ENCODE measurements at places on chromosomes 6 and 20. TPM values are rescaled to one million over a fixed set of nuclear protein-coding genes. Genes with fewer than 3 reads are reported as not detected.

DNA sequence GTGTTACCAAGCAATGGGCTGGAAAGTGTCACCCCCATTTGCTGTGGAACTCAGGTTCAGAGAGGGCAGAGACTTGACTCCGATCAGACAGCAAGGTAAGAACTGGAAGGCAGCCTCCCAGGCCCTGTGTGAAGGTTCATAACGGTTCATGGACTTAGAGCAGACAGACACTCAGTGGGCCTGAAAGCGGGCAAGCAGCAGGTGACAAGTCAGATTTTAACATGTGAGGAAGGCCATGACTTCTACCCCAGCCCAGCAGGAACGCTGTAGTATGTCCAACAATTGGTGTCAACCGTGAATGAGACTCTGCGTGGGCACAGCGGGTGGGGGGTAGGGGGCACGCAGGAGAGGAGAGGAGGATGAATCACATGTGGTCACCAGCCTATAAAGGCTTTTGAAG lies 217.6 kb upstream of the SNX9 start:
- DNase-seq, result no peak

DNA sequence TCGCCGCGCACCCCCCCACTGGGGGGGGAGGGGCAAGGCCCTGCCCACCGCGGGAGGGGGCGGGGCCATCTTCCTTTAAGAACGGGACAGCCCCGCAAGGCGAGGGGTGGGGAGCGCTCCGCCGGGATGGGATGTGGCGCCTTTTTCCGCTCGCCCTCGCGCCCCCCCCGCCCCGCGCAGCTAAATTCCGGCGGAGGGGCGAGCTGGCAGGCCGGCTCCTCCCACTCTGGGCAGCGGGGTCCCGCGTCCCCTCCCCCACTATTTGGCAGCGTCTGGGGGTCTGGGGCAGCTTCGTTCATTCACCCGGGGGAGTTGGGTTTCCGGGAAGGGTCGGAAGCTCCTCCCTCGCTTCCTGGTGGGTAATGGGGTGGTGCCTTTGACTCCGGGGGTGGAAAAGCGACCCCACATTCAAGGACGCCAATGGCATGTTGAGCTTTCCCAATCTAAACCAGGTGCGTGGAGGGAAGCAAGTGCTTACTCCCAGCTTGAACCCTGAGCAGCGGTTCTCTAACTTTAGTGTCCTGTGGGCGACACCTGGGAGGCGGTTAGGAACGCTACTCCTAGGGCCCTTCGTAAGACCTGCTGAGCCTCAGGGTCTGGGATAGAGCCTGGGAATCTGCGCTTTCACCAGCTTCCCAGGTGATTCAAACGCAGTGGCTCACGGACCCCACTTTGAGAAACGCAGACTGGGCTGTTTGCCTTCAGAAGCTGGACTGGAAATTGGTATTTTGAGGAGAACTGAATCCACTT lies 927 bp downstream of the ASXL1 start:
- DNase-seq, result peak; percentile 64

DNA sequence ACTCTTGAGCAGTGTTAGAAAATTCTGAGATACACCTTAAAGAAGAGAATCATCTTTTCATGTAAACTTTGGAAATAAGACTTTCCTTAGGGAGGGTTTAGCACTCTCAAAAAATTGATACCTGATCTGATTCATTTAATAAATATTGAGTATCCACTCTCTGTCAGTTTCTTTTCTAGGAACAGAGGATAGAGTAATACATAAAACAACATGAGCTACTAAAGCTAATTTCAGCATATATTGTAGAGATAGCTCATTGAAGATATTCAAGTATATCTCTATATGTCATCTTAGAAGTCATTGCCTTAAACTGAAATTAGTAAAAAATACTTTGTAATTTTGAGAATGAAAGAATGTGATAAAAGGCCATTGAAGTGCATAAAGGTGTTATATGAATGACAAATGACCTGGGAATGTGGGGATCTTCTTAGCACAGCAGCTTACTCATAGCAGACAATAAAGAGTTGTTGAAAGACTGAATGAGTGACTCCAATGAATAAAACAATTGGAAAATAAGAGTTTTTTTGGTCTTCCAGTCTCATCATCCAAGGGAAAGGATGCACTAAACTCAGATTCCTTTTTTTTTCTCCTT lies 29.2 kb downstream of the RHAG start:
- no peak for DNase-seq

Gene PKHD1
- 0.12 TPM for total RNA-seq

Gene DEFB124
- 2.7 TPM for total RNA-seq

Gene DNPH1
- total RNA-seq, result 57.0 TPM

Gene GHRH
- total RNA-seq, result not detected

GRCh38 chr6:79330704-79331103 lies 96.2 kb upstream of the HMGN3 start:
- no peak for DNase-seq

DNA sequence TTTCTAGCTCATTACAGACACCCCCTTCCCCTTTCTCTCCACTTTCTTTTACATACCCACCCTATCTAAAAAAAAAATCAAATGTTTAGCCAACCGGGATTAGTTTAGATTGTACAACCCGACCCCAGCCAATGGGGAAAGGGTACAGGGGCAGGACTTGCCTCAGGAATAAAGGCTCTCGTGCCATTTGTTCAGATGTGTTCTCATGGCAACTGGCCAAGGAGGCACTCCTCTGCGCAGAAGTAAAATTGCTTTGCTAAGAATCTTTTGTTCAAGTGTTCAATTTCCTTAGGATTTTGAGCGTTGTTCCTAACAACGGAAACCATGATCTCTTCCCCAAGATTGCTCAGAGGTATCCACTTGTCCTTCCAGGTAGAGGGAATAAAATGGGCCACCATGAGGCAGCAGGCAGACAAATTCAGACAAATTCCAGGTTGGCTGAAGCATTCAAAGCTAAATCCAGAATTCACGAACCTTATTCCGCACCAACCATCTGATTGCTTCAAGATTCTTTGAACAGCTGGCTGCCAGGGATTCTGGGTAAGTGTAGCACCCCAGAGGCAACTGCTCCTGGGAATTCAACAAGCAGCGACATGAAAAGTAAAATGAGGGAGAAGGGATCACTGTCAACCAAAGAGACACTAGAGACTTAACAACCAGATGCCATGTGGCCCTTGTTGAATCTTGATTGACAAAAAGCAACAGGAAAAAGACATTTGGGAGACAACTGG lies 431.8 kb downstream of the PREX1 start:
- DNase-seq, result no peak

DNA sequence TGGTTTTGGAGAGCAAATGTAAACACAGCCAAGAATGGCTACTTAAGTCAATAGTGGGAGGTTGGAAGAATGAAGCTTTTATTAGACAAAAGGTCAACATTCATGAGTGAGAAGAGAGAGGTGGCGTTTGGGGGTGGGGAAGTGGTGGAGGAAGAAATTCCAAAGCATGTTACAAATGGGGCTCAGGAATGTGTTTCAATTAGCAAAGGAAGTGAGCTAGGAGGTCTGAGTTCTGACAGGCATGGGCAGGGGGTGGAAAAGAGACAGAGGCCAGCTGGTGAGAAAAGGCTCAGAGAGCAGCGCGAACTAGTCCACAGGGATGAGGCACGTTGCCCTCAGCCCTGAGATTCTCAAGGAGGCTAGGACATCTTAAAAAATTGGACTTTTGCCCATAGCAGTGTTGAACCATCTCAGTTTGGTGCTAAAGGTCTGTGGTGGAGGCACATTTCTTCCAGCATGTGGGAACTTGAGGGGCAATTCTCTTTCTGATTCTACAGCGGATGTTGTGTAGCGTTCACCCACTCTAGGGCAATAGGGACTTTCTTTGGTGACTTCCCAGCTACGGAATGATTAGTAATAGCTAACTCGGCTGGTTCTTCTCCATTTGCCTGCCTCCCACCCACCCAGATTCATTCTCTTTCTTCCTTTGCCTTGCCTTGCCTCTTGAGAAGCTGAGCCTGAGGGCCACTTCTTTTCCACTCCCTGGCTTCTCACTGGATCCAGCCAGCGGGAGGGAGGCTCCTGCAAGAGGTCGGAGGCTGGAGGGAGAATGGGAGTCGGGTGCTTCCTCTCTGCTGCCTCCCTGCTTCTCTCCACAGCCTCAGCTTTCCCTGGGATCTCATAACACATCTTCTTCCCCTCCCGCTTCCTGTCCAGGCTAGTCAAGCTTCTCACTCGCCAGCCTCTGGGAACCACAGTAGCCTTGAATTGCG lies 45.1 kb upstream of the NEDD9 start:
- DNase-seq, result no peak

GRCh38 chr6:35585658-35586057 lies 73.0 kb upstream of the TULP1 start:
- DNase-seq, result no peak

Gene LST1
- 16.3 TPM for total RNA-seq

Gene PAX1
- not detected for total RNA-seq

Gene DDX43
- total RNA-seq, result 1.6 TPM

Gene GRM1
- total RNA-seq, result not detected

DNA sequence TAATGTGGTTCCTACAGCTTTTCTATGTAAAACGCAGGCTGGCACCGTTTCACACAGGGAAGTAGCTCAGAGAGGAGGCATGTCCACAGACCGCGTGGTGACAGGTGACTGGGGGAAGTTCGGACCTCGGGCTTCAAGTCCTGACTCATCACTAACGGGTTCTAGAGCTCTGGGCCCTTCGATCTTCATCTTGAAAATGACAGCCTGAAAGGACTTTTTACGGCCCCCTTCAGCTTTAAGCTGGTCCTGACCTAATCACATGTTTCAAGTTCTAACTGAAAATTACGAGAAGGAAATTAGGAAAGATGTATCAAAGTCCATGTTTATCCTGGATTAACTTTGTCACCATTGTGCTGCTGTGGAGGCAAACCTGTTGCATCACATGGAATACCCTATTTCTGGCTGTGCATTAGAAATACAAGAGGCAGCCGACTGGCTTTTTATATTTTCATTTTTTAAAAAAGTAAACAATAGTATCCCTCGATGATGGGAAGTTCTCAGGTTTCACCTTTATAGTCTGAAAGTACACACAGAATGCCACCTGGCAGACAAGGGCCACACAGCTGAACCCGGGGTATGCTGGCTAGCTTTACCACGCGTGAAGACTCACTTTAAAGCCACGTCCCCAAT lies 2.0 kb downstream of the MAN1A1 start:
- DNase-seq, result peak; percentile 32

DNA sequence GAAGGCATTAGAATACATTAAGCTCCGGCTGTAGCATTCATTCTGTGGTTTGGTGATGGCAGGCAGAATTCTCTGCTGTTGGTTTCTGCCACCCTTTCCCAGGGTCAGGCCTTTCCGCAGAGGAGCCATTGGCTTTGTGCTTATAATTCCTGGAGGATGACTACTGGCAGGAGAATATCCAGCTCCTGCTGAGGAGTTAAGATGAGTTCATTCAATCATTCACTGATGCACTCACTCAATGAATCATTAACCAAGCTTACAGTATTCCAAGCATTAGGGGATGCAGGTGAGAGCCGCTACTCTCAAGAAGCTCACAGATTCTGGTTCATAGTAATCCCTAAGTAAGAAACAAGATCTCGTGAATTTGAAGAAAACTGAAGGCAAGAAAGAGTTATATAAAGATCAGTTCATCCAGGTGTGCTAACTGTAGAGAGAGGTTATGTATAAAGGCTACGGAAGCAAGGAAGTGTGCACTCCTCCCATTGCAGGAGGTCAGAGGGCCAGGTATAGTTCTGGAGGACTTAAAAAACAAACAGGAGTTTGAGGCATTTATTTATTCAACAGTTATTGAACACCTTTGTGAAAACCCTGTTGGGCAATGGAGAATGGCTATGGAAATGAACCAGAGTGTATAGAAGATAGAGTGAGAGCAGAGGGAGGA lies 75.5 kb downstream of the HMGN3 start:
- no peak for DNase-seq

Gene ASIP
- total RNA-seq, result not detected

DNA sequence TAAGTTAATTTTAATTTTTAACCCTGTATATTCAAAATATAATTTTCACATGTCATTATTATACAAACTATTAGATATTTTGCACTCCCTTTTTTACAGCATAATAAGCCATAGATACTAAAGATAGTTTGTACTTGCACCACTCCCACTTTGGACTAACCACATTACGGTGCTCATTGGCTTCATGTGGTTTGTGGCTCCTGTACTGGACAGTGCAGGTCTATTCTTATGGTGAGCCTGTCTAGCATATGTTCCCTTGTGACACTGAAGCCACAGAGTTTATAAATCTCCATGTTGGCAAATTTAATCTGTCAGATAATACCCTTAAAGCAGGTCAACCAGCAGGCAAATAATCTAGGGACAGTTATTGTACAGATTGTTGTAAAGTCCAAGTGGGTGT lies 354.4 kb upstream of the KCNQ5 start:
- no peak for DNase-seq

Gene IRF4
- 5.8 TPM for total RNA-seq

DNA sequence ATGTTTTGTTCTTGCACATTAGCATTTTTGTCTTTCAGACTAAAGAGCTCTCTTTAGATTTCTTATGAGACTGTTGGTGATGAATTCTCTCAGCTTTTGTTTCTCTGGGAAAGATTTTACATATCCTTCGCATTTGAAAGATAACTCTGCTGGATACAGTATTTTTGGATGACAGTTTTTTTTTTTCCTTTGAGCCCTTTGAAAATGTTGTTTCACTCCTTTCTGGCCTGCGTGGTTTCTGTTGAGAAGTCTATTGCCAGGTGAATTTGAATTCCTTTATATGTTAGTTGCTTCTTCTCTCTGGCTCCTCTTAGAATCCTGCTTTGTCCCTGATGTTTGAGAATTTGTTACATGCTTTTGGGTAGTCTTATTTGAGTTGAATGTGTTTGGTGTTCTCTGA lies 22.2 kb upstream of the KIAA1586 start:
- DNase-seq, result no peak

Gene RAET1L
- total RNA-seq, result not detected
